ENCODE measurements at places on chromosomes 1 and 21.

- no peak for DNase-seq
These were observed 8.9 kb downstream of the YBX1 start for GRCh38 chr1:42691157-42691498.

DNA sequence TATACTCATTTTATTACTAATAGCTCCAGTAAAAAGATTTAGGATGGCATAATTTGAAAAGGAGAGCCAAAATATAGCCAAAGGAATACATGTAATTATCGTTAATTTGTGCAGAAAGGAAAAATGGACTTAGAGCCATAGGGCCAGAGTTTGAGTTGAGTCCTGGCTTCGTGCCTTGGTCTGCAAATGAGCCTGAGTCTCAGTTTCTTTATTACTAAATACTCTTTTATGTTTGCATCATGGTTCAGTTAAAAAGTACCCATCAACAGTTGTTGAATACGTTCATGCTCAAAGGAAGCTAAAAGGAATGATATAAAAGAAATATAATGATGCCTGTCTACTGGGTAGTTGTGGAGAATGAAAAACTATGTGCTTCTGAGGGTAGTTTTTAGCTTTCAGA is 155.7 kb upstream of the FAM78B start:
- DNase-seq = no peak

DNA sequence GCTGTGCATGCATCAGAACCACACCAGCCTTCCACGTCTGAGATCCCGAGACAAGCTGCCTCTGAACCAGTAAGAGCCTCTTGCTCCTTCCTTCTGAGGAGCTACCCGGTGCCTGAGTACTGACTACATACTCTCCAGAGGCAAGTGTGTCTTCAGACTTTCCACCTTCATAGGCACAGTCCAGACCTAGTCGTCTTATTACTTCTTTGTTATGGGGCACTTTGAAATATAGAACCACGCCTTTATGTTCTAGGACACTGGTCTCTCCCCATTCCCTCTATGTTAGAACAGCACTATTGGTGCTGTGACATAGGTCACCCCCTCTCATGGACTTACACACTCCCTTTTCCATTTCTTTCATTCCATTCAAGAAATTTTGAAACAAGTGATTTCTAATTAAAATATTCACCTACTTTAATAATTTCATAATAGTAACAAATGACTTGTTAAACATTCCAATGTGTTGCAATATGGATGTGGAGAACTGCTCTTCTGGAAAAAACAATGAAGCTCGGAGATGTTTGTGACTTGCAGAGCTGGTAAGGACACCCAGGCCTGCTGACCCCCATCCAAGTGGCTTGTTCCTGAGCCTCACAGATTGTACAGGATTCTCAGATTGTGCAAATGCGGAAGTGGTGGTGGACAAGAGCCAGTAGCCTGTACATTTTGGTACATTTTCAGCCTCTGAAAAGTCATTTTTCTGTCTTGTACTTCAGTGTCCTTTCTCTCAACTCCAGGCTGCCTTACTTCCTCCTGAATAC is 76.1 kb upstream of the SIPA1L2 start:
- DNase-seq = no peak

- DNase-seq = no peak
These were observed 60.4 kb upstream of the HAO2 start for GRCh38 chr1:119308130-119308700.

GRCh38 chr1:74683656-74684055 is 10.1 kb upstream of the ERICH3 start:
- DNase-seq = no peak

GRCh38 chr1:98550076-98550475 is 111.4 kb upstream of the SNX7 start:
- DNase-seq = no peak

DNA sequence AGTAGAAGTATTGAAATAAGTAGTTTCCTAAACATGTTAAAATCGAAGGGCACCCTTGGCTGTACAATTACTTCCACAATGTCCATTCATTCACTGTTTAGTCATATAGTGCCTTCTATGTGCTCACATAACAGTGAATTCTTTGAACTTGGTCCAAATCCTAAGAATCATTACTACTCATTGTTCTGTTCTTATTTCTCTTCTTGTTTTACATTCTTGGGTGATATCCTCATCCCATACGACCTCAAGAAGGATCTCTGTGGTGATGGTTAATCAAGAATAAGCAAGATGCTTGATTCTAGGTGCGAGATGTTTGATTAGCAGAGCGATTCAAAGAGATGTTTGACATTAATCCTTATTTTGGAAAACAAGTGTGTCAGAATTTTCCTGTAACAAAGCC is 667.4 kb upstream of the ZP4 start:
- no peak for DNase-seq

DNA sequence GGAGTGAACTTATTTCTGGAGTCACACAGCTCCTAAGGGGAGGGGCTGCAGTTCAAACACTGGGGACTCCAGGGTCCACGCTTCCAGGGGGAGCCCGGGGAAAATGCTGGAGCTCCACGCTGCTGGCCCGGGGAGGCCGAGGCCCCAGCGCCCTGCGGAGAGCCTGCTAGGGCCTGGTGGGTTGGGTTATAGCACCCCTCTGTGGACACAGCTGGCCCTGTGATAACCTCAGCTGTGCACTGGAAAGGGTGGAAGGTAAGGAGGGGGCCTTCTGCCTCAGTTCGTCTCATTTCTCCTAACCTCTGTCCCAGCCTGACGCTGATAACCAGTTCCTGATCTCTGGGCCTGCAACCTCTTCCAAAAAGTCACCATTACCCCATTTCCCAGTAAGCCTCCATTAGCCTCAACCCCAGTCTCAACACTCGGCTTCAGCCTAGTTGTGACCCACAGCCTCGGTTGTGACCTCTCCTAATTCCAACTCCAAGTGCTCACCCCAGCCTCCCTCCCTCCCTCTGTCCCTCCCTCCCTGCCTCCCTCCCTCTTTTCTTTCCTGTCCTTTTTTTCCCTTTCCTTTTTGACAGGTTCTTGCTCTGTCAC is 7.1 kb downstream of the NBL1 start:
- DNase-seq = peak; percentile 35

GRCh38 chr1:201023920-201024624 is 558 bp upstream of the KIF21B start:
- DNase-seq = no peak

DNA sequence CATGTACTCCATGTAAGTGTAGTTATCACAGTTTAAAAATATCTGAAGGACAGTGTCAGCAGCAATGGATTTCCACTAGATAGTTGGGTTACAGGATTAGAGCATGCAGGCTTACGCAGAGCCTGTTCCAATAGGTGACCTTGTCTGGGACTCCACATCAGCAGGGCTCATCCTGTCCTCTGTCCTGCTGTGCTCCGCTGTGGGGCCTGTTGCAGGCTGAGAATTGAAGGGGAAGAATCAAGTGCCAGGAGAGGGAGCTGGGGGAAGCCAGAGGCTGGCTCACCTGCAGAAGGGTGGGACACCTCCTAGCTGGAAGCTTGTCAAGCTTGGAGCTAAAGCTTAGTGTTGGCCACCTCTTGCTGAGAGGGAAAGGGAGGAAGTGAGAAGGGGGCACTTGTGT is 62.8 kb downstream of the XCL2 start:
- no peak for DNase-seq

All from stimulated activated CD4-positive, alpha-beta T cell treated with anti-CD3 and anti-CD28 coated beads, TNF-alpha, amount 100 ng/mL, for 24 hours (primary cell).